ENCODE measurements at places on chromosomes 2 and 18.

GRCh38 chr2:232683368-232683767 lies 13.8 kb upstream of the GIGYF2 start:
- no peak for DNase-seq

DNA sequence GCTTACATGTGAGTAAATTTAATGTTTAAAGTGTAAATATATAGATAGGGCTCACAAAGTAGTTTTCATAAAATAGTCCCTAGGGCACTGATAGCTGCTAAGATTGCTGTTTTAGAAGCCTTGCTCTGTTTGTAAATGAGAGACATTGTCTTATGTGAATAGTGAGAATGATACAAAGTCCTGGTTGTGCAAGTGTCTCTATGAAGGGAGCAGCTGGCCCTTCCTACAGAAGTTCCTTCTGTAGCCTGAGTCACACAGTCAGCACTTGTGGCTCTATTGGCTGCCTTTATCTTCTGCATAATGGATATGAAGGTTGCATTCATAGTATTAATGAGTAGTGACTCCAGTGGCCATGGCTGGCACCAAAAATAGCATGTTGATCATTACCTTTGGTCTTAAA lies 279.7 kb downstream of the OSR1 start:
- DNase-seq, result no peak

DNA sequence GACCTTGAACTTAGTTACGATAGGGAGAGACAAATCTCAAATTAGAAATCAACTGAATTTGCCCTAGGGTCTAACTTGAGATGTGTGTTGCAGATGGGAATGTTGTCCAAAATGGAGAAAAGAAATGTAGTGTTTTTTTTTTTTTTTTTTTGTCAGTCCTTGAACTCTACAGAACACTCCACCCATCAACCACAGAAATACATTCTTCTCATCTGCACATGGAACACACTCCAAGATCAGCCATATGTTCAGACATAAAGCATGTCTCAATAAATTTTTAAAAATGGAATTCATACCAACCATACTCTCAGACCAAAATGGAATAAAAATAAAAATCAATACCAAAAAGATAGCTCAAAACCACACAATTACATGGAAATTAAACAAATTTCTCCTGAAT lies 526.5 kb downstream of the FBXO15 start:
- DNase-seq, result no peak

DNA sequence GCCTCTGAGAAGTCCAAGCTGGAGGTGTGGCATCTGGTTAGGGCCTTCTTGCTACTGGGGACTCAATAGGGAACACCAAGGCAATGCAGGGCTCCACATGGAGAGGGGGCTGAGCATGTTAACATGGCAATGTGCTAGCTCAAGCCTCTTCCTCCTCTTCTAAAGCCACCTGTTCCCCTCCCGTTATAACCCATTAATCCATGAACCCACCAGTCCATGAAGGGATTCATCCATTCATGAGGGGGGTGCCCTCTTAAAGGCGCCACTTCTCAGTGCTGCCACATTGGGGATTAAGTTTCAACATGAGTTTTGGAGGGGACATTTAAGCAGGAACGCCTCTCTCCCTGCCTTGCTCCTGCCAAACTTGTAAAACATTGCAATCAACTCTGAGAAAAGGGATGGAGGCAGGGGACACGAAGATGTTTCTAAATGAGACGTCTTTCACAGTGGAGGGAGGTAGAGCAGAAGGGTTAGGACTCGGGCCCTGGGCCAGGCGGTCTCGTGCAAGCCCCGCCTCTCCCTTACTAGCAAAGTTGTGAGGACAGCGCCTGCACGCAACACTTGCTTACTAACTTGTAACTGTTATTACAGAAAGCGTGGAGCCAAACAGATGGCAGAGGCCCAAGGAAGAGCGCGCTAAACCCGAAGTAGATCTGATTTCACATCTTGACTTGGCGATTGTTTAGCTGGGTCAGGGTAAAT lies 118.2 kb upstream of the ZNF516 start:
- DNase-seq, result no peak

GRCh38 chr2:32068-32467 lies 14.2 kb downstream of the FAM110C start:
- DNase-seq, result no peak

DNA sequence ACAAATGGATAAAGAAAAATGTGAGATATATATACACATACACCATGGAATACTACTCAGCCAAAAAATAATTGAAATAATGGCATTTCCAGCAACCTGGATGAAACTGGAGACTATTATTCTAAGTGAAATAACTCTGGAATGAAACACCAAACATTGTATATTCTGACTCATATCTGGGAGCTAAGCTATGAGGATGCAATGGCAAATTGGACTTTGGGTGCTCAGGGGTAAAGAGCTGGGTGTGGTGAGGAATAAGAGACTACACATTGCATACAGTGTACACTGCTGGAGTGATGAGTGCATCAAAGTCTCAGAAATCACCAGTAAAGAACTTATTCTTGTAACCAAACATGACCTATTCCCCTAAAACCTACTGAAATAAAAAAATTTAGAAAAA lies 636.0 kb upstream of the LRATD1 start:
- DNase-seq, result no peak

DNA sequence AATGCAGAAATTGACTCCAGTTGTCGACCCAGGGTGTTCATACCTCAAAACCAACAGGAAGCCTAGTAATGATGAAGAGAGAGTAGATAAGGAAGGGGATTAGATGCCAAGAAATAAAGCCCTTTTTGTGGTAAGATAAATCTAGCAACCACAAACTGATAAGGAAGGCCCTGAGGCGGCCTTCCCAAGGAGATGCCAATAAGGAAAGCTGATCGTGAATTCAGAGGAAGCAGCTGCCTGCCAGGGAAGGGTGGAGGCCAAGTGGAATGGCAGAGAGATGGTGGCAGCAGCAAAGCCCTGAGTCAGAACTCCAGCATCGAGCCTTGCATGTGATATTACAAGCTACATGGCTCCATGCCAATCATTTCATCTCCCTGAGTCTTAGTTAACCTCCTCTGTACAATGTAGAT lies 126.3 kb downstream of the IRS1 start:
- DNase-seq, result no peak

DNA sequence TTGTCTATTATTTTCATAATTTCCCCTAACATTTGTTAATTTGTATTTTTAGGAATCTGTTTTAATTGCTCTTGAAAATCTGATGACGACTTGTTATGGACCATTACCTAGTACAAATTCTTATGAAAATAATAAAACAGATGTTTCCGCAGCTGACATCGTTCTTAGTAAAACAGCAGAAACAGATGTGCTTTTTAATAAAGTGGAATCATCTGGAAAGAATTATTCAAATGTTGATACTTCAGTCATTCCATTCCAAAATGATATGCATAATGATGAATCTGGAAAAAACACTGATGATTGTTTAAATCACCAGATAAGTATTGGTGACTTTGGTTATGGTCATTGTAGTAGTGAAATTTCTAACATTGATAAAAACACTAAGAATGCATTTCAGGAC lies 69.9 kb downstream of the PMS1 start:
- no peak for DNase-seq

DNA sequence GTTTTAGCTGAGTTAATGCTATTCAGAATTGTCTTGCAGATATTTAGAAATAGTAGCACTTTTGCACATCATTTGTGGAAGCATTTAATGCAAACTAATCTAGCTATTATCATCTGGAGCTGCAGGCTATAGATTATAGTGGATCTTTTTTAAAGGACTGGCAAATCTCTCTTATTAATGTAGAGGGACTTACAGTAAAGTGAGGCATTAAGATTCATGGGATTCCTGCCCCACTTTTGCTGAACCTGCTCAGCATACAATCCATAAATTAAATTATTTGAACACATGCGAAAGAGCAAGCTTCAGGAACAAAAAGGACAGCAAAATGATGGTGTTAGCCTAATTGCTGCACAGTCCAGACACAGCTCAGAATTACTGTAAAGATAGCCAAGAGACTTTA lies 477.7 kb downstream of the DCDC2C start:
- DNase-seq, result no peak

DNA sequence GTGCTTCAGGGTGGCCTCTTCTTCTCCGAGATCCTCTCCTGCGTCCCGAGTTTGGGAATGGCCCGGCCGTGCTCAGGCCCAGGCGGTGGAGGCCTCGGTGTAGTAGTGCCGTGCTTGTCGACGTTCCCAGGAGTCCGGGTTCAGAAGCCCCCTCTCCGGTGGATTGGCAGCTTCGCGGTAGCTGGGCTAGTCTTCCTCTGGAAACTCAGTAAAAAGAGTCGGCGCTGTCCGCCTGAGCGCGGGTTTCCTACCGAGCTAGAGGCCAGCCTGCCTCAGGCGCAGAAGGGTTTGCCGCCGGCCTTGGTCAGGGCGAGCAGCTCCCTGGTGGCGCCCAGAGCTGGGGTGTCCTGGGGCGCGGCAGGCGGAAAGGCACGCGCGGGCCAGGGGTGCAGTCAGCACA lies 3.2 kb downstream of the RALBP1 start:
- no peak for DNase-seq

DNA sequence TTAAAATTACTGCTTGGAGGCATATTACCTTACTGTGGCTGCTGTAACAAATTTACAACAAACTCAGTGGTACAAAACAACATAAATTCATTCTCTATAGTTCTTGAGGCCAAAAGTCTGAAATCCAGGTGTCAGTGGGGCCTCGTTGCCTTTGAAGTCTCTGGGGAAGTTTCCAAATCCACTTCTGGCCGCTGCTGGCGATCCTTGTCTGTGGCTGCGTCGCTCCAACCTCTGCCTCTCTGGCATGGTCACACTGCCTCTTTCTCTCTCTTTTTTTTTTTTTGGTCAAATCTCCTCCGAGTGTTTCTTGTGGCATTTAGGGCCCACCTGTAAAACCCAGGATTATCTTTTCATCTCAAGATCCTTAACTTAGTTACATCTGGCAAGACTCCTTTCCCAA lies 182.8 kb downstream of the ST6GAL2 start:
- no peak for DNase-seq

GRCh38 chr2:98480598-98480997 lies 35.9 kb downstream of the INPP4A start:
- DNase-seq, result no peak

- DNase-seq, result no peak
Measured at GRCh38 chr18:46397174-46397573, 259.8 kb downstream of the LOXHD1 start.

- no peak for DNase-seq
Measured at GRCh38 chr2:239142806-239143205, 258.0 kb downstream of the HDAC4 start.

DNA sequence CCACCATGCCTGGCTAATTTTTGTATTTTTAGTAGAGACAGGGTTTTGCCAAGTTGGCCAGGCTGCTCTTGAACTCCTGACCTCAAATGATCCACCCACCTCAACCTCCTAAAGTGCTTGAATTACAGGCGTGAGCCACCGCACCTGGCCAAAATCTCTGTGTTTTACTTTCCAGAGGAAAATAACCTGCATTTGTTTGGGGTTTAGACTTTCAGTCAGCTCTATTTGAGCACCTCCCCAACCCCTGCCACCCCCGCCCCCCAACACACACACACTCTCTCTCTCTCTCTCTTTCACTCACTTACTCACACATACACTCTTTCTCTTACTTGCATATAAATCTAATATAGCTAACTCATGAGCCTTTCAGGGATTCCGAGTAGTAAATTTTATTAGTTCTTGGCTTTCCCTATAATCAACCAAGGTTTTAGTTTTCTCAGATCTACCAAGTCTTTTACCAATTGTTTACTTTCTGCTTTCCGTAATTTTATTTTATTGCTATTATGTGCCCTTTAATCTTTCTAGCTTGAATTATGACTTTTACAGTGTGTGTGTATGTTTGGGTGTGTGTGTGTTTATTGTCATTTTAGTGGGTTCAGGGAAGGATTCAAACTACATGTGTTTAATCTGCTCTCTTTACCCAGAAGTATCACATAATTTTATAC lies 24.5 kb downstream of the MFSD6 start:
- DNase-seq, result no peak

DNA sequence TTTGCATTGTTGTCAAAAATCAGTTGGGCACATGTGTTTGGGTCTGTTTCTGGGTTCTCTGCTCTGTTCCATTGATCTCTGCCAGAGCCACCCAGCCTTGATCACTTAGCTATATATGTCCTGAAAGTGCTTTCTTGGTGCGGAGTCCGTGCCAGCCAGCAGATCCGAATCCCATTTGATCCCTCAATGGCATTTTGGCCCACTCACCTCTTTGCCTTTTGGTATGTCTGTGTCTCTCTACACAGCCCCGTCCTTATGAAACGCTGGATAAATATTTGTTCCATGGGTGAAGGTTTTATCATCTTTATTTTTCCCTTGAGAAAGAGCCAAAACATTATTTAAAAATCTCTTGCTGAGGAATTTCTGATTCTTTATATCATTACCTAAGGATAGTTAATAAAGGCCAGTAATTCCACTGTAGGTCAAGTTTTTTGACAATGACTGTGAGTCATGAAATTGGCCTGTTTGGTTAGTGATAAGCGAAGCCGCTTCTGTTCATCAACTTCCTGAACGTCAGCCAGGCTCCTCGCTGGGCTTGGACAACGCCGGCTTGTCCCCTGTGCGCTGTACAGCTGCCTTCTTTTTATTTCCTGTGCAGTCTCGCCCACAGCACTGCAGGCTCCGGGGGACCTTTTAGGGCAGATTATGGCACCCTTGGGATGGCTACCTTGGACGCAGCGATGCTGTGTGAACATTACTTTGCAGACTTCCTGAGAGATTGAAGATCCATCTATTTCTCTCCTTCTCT lies 24.9 kb downstream of the MTCL1 start:
- no peak for DNase-seq

- no peak for DNase-seq
Measured at GRCh38 chr2:162230761-162231160, 12.5 kb downstream of the FAP start.

GRCh38 chr2:84301717-84302116 lies 157.4 kb downstream of the SUCLG1 start:
- no peak for DNase-seq

- DNase-seq, result no peak
Measured at GRCh38 chr2:33521791-33522281, 45.4 kb downstream of the RASGRP3 start.

Measured in SHP77 treated with DMSO at 0.1 percent for 48 hours (cell line).